ENCODE measurements at places on chromosomes 1 and 21.

- peak; percentile 83 for DNase-seq
These were observed at the start of gene FAM78B for GRCh38 chr1:166166698-166167571. FAM78B (minus strand) TSS chr1:166167001; CDS start chr1:166166248, 753 bp downstream.

GRCh38 chr1:236240675-236241074 is 41.1 kb downstream of the ERO1B start:
- DNase-seq = no peak

- DNase-seq = no peak
These were observed 15.8 kb downstream of the ODF2L start for GRCh38 chr1:86380257-86380861.

DNA sequence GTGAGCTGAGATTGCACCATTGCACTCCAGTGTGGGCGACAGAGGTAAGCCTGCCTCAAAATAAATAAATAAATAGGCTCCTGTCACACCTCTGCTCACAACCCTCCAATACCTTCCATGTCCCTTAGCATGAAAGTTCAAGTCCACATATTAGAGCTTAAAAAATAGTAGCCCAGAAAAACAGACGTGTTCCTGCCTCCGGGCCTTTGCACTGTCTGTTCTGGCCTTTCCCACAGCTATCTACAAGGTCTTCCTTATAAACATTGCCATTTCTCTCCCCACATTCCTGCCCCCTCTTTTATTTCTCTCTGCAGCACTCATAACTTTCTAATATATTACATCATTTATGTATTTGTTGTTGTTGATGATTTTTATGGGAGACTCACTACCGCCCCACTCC is 85.6 kb upstream of the CASZ1 start:
- no peak for DNase-seq

DNA sequence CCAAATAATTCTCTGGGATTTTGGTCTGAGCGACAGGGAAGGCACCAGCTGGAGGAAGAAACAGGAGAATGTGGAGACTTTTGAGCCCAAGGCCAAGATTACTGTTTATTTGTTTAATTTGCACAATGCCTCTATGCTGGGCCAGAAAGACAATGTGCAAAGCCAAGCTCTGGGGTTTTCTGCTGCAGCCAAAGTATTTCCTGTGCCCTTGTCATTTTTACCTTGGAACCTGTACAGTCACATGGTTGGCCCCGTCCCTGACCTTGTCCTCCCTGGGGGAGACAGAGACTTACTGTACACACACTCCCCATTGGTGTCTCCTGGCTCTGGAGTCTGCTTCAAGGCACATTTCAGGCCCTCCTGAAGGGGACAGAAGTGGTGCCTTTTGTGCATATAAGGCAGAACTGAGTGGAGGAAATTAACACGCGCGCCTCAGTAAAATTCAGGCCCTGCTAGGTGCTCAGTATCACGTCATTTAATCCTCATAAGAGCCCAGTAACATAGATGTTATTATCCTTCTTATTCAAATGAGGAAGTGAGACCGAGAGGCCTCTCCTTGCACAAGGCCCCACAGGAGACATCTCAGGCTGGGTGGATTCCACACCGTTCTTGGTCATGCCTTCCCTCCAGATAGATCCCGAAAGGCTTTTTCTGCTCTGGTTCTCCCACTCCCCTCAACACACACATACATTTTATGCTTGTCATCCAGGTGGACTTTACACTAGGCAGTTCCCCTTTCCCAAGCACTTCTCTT is 21.1 kb downstream of the C1orf115 start:
- DNase-seq = no peak

- DNase-seq = no peak
These were observed 221.0 kb downstream of the DSCAM start for GRCh38 chr21:40625991-40626390.

DNA sequence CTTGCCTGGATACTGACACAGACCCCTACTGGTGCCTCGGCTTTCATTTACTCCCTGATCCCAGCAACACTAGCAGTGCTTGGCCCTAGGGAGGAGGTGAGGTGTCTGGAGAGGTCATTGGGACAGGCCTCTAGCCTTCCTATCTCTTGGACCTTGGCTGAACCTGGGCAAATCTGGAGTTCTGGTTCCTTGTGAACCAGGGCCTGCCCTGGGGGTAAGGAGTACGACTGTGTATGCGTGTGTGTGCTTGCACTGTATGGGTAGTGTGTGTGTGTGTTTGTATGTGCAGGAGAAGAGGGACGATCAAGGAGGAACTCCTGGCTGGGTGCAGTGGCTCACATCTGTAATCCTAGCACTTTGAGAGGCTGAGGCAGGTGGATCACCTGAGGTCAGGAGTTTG is 252.7 kb upstream of the CSF3R start:
- DNase-seq = no peak

- DNase-seq = peak; percentile 69
These were observed 50.5 kb upstream of the ATF3 start for GRCh38 chr1:212557739-212558692.

DNA sequence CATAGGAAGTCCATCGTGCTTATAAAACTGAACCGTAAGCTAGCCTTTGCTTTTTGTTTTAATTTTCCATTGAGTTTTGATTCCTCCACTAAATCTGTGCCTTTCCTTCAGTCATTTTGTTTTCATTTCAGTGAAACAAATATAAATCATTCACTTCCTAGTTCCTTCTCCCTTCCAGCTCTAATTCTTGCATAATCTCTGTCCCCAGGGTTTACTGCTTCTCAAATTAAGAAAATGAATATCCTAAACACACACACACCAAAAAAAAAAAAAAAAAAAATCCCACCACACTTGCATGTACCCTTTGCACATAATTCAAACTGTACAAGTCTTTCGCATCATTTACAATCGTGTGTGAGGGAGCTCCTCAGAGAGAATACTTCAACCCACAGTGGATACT is 6.8 kb downstream of the KCNH1 start:
- no peak for DNase-seq

DNA sequence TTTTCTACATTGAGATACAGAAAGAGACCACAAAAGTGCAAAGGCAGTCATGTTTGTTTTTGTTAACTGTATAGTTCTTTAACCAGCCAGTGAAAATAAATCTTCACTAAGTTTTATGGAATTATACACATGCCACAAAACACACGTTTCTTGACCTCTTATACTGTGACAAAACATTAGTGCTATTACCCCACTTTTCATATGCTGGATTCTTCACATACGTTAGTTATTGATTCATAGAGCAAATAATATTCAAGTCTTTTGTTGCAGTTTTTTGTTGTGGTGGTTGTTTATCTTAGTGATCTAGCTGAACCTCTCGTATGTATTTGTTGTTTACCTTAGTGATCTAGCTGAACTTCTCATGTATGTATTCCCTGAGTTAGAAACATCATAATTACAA is 28.0 kb downstream of the LYPLAL1 start:
- no peak for DNase-seq

DNA sequence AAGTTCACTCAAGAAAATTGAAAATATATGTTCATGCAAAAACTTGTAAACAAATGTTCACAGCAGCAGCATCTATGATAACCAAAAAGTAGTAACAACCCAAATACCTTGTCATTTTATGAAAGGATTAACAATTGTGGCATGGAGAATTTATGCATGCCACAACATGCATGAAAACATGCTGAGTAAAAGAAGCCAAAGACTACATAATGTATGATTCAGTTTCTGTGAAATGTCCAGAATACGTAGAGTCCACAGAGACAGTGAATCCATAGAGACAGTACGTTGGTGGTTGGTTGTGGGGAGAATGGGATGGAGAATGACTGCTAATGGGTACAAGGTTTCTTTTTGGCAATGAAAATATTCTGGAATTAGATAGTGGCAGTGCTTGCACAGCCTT is 148.7 kb downstream of the MAST2 start:
- no peak for DNase-seq

DNA sequence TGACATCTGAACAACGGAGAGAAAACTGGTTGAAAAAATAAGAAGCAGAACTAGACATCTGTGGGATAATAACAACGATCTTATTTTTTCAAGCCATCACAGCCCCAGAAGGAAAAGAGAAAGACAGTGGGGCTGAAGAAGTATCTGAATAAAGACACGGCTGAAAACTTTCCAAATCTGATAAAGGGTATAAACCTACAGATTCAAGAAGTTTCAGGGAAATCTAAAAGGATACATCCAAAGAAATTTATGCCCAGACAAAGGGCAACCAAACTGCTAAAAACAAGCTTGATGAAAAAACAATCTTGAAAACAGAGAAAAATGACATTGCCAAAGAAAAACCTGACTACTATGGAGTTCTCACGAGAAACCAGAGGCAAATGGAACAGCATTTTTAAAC is 40.4 kb downstream of the TARBP1 start:
- DNase-seq = no peak

GRCh38 chr1:101769520-101769919 is 227.2 kb downstream of the OLFM3 start:
- DNase-seq = no peak

DNA sequence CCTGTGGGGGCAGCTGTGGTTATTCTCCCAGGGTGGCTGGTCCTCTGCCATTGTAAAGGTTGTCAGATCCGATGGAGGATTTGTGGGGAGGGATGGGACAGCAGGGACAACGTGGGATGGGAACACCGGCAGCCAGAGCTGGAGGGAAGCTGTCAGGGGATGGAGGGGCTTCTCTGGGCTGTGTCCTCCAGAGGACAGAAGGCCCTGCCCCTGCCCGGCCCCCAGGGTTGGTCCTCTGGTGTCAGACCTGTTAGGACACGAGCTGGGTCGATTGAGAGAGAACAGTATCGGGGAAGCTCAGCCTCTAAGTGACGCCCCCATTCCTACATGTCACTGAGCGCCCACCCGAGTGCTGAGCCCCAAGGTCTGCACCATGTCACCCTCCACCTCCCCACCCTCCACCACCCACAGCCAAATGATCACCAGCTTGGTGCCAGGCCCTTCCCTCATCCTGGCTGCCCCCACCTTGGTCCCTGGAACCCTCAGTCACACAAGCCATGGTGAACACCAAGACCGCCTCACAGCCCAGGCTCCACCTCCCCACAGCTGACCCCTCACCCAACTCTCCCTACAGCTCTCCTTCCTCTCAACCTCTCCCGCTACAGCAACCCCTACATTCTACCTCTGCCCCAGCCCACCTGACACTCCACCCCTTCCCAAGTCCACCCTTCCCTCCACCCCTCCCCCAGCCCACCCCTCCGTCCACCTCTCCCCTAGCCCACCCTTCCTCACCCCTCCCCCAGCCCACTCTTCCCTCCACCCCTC is 244.4 kb downstream of the MATN1 start:
- DNase-seq = no peak

DNA sequence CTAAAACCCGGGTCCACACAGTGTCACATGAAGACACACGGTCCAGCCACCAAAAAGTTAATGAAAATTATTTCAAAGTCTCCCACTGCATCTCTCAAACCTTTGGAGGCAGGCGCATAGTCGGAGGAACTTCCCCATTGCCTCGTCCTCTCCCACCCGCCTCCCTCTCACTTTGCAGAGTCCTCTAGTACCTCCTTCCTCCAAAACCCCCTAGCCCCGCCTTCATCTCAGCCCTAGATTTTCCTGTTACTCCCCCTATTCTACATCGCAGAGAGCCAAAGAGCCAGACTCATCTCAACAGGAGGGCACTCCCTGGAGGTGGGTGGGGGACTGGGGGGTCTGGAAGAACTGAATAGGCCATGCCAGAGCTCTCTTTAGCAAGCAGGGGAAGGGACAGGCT is 79.3 kb downstream of the DISP3 start:
- DNase-seq = no peak

GRCh38 chr1:201999625-202000238 is 10.7 kb upstream of the ELF3 start:
- DNase-seq = no peak

DNA sequence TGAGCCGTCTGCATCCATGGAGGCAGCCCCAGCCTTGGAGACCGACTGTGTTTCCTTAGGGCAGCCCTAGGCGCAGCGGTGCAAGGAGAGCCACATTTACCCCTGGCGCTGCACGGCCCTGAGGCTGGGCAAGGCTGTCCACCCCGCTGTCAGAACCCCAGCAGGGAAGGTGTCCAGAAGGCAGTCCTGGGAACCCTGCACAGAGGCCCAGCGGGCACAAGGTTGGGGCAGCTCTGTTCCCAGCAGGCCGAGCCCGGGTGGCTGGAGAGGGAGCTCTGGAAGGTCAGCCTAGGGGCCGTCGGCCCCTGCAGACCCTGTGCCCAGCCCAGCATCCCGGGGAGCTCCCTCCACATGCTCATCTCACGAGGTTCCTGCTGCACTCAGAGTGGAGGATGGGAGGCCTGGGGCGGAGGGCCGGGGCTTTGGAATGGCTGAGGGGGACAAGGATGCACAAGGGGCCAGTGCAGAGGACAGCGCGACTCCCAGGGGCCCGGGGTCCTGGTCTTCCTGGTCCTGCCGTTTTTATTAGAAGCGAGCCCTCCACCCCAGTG is 19.9 kb upstream of the SAMD11 start:
- DNase-seq = peak; percentile 22

GRCh38 chr1:940107-941014 is 16.6 kb downstream of the SAMD11 start:
- DNase-seq = peak; percentile 76

DNA sequence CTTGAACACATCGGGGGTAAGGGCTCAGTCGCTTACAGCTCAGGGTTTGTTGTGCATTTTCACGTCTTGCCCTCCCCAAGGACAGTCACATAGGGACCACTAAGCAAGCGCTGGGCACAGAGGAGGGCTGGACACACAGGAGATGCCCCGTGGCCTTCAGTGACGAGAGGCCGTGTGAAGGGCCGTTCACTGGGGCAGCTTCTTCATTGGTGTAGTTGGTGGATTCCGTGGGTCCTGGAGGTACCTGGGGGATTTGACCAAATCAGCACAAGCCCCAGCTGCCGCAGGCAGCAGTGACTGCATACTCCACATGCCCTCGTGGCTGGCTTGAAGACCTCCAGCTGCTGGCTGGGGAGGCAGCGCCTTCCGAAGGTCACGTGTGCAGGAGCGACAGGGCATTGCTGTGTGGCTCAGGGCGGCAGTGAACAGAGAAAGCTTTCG is 100.8 kb upstream of the C1orf174 start:
- DNase-seq = no peak

- DNase-seq = no peak
These were observed 23.5 kb downstream of the NTPCR start for GRCh38 chr1:232973652-232974611.
